ENCODE measurements at places on chromosomes 11 and 22.

- no peak for DNase-seq
Measured at GRCh38 chr11:62543680-62544444, 2.7 kb downstream of the AHNAK start.

GRCh38 chr22:35479359-35479758, 61.3 kb upstream of the RASD2 start:
- DNase-seq: no peak

- DNase-seq: no peak
Measured at GRCh38 chr11:47620836-47621378, 21.5 kb downstream of the MTCH2 start.

DNA sequence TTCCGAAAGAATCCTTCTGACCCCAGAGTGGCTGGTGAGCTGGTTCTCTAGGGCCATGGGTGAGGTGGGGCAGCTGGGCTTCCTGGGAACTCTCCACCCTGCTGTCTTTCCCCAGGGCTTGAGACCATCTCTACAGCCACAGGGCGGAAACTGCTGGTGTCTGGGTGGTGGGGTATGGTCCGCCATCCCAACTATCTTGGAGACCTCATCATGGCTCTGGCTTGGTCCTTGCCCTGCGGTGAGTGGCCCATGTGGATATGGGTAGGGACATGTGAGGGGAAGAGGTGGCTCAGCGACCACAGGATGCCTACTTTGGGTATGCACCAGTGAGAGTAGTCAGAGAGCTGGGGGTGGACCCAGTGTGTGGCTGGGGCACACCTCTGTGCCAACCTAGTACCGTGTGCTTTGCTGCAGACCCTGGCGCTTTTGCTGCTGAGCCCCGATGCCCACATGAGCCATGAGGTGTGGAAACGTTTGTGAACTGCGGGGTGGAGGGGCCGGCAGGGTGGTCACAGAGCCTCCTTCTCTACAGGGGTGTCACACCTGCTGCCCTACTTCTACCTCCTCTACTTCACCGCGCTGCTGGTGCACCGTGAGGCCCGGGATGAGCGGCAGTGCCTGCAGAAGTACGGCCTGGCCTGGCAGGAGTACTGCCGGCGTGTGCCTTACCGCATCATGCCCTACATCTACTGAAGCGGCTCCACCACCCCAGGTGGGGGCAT, 2.0 kb downstream of the ZNHIT2 start:
- DNase-seq: no peak

GRCh38 chr11:36953976-36954375, 355.9 kb upstream of the RAG2 start:
- DNase-seq: no peak

- DNase-seq: no peak
Measured at GRCh38 chr11:1233351-1234053, 10.6 kb downstream of the MUC5B start.

- no peak for DNase-seq
Measured at GRCh38 chr11:65611028-65611757, 2.8 kb downstream of the MAP3K11 start.

GRCh38 chr11:111457731-111458368, 54.3 kb downstream of the BTG4 start:
- no peak for DNase-seq

DNA sequence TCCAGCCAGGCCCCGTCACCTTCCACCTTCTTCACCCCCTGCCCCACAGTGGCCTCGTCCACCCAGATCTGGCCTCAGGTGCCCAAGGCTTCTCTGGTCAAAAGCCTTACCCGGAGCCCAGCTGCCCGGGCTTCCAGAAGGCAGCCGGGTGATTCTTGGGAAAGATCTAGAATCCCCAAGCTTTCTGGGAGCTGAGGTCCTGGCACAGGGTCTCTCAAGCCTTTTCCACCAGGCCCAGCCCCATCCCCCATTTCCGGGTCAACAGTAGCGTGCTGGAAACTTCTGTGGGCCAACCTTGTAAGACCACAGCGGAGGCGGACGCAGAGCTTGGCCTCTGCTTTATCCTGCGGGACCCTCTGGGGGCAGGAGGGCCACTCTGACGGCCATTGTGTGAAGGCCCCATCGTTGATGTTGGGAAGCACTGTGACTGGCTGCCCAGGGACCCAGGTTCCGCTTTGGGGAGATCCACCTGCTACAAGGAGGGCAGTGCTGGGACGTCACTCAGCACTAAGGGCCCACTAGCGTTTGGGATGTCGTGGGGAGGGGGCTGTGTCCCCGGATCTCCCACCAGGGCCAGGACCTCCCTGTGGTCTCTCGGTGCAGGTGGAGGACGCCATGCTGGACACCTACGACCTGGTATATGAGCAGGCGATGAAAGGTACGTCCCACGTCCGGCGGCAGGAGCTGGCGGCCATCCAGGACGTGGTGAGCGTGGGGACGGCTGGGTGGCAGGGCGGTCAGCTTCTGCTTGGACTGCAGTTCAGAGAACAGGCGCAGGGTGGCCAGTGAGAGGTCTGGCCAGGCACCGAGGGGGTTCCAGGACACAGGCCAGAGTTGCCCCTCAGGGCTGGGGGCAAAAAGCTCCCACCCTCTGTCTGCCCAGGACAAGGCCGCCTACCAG, 11.5 kb downstream of the TSPAN32 start:
- DNase-seq: no peak

DNA sequence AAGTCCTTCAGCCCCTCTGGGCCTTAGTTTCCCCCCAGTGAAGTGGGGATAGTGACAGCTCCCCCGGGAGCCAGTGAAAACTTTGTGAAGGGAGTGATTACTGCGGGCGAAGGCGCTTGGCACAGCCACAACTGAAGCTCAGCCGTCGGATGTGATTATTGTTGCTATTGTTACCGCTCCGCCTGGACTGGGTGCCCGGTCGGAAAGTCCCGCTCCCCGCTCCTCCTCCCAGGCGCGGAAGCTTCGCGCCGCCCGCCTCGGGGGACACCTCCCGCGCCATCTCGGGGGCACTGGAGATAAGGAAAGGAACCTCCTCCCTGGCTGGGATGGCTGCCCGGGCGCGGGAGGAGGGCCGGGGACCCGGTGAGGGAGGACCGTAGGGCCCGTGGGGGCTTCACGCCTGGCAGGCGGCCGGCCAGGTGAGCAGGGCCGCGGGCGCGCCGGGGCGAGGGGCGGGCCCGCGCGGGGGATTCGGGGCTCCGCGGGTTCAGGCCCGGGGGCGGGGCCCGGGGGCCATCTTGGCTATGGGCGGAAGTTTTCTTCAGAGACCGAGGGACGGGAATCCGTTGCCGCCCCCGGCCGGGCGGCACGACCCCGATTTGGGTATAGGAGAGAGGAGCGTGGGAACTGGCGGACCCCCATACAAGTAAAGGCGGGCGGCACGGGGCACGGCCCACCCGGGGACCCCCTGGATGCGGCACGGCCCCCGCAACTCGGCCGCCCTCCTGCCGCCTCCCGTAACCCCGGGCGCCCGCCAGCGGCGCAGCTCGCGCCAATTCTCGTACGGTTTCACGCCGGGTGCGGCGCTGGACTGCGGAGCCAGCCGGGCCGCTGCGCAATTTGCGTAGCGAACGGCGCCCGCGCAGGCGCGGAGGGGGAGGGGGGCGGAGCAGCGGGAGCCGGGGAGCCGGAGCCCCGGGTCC, at the start of gene GPR137:
Gene GPR137, plus strand, starts transcription at position 887 of the 923 bp plus-strand sequence. CDS start 677 bp downstream, outside the sequence.
- peak; percentile 79 for DNase-seq

GRCh38 chr11:34065505-34066203, 14.1 kb downstream of the CAPRIN1 start:
- DNase-seq: peak; percentile 37

DNA sequence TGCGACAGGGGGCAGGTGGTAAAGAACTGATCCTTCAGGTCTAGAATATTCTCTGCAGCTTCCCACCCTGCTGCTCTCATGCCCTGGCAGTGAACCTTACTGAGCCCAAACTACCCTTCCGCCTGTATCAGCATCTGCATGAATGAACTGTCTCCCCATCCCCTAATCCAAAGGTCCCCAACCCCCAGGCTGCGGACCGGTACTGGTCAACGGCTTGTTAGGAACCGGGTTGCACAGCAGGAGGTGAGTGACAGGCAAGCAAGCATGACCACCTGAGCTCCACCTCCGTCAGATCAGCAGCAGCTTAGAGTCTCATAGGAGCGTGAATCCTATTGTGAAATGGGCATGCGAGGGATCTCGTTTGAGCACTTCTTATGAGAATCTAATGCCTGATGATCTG, 58.2 kb upstream of the LMO1 start:
- DNase-seq: no peak

GRCh38 chr11:57131080-57131790, 50.5 kb upstream of the LRRC55 start:
- peak; percentile 39 for DNase-seq

- no peak for DNase-seq
Measured at GRCh38 chr11:3685923-3686322, 14.7 kb upstream of the CHRNA10 start.

GRCh38 chr11:26994631-26995095, 751 bp downstream of the FIBIN start:
- no peak for DNase-seq

DNA sequence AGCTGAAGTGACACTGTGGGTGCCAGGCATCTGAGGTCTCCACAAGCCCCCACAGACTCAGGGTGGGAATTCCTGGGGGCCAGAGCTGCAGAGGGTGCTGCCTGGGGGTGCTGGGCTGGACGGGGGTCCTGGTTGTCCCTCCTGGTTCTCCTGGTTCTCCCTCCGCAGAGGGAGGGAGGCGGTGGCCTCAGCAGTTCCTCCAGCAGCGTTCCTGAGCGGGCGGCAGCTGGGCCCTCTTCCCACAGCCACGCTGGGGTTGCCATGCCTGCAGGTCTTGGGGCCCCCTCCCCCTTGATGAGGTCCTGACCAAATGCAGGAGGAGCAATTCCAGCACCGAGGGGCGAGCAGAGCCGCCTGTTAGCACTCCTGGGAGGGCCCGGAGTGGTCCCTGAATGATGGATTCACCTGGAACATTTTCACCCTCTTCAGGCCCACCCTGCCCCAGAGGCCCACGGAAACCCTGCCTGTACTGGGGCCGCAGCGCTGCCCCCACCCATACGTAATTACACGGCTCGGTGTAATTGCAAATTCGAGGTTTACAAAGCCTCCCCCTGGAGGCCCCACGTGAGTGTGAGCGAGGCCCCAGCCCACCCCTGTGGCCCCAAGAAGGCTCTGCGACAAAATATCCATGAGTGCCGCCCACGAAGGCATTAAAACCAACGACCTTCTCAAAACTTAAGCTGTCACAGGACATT, 635 bp downstream of the C11orf21 start:
- no peak for DNase-seq

DNA sequence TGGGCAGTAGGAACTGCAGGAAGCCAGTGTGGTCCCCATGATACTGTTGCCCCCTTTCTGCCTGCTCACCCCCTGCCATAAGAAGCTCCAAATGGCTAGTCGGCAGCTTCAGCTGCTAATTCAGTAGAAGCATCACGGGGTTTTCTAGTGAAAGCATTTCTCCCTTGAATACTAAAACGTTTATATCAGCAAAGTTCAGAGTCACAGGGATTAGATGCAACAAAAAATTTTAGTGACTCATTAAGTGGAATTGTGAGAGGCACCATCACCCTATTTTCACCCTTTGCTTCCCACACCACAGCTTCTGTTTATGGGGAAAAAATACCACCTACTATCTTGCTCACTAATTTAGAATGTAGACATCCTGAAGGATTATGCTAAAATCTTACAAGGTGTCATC, 25.2 kb downstream of the RAB39A start:
- DNase-seq: no peak

- no peak for DNase-seq
Measured at GRCh38 chr11:31477528-31478222, 31.7 kb downstream of the IMMP1L start.

GRCh38 chr11:111221208-111221607, 24.3 kb upstream of the POU2AF2 start:
- no peak for DNase-seq

DNA sequence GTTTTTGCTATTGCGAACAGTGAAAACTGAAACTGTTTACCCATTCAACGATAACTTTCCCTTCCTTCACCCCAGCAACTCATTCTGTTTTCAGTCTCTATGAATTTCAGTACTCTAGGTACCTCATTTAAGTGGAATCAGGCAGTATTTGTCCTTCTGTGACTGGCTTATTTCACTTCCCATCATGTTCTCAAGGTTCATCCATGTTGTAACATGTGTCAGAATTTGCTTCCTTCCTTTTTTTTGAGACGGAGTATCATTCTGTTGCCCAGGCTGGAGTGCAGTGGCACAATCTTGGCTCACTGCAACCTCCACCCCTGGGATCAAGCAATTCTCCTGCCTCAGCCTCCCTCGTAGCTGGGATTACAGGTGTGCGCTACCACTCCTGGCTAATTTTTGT, 23.7 kb downstream of the HTR3B start:
- no peak for DNase-seq

Measured in mammary epithelial cell (primary cell).